ENCODE measurements at places on chromosomes 6 and 20.

DNA sequence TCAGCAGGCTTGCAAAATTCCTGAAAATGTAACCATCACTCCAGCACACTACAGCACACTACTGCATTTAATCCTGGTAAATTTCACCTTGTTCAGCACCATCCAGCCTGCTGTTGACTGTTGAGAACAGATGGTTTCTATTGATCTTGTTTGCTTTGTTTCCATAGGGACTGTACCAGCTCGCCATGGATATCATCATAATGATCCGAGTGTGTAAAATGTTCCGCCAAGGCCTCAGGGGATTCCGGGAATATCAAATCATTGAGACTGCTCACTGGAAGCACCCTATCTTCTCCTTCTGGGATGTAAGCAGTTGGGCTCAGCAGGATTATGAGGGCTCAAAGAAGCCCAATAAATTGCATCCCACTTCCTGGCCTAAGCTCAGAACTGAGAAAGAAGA, 4.1 kb downstream of the CNBD2 start:
- no peak for DNase-seq

DNA sequence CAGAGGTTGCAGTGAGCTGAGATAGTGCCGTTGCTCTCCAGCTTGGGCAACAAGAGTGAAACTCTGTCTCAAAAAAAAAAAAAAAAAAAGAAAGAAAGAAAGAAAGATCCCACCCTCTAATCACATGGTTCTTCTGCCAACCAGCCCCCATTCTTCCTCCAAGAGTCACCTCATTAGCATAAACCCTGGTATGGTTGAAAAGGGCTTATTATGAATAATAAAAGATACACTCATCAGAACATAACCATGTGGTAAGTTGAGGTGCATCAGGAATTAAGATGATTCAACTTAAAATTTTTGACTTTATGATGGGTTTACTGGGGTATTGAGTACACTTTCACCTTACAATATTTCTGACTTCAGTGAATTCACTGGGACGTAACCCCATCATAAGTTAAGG, 793 bp upstream of the TRIM40 start:
- DNase-seq = no peak

GRCh38 chr6:159874435-159874834, 16.4 kb upstream of the MAS1 start:
- no peak for DNase-seq

DNA sequence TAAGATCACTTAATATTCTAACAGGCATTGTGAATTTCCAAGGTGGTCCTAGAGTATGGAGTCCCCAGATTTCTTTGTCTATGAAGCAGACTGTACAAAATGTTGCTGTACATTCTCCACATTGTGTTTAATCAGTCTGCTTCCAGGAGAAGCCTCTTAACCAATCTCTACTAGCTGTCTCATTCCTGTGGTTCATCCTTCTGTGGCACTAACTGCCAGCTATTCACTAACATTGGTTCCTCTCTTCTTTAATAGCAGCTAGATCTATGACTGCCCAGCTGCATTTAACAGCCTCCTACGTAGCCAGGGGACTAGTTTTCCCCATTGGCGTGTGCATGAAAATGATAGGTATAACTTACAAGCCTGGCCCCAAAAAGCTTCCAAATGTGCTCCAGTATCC, 395.4 kb downstream of the SAMD5 start:
- no peak for DNase-seq

GRCh38 chr6:106182455-106182854, 96.3 kb downstream of the PRDM1 start:
- DNase-seq = no peak

- no peak for DNase-seq
Observed at GRCh38 chr6:104728448-104728847, 131.3 kb downstream of the HACE1 start.
